Effector CD8-positive, alpha-beta T cell (primary cell): ENCODE measurements at places on chromosomes 2 and 18.

DNA sequence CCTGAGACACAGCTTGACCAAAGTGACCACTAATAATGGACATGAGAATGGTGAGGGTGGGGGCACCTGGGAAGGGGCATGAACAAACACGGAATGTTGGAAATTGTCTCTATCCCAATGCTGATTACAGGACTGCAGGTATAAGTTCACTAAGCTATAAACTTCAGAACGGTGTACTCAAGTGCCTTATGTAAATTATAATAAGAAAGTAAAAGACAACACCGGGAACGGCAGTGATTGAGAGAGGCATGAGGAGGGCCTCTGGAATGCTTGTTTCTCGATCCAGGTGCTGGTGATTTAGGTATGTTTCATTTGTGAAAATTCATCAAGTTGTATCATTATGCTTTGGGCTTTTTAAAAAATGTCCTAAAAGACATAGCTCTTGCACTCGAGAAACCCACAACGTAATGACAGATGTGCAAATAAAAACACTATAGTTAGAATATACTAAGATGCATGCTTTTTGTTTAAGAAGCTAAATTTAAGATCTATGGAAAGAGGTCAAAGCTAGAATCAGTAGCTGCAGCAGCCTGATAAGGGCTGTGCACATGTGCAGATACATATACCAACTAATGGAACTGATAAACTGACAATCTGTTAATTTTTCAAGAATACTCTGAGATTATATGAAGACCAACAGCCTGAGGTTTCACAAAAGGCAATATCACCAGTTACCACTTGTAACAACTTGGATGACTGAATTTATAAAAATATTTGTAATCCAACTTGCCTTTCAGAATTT lies 7.6 kb downstream of the HIBCH start:
- DNase-seq, result no peak

- no peak for DNase-seq
These were observed 35.5 kb downstream of the TGFBRAP1 start for GRCh38 chr2:105294046-105294445.

DNA sequence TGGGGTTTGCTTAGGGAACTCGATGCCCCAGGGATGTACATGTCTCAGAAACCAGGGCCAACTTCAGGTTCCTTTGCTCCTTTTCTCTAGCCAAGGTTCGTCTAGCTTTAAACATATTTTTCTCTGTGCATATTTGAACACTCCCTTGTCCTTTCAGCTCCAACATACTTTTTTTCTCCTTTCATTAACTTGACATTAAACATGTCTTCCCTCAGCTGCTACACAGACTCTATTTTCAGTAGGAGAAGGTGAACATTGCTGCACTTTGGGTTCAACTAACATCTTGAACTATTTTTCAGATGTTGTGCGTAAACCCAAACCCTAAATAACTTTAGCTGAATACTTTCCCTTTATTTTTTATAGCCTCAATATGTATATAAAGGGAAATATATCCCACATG lies 212.9 kb downstream of the MTX2 start:
- DNase-seq, result no peak

GRCh38 chr18:50277942-50278341 lies 3.4 kb downstream of the MBD1 start:
- no peak for DNase-seq

- no peak for DNase-seq
These were observed 22.8 kb downstream of the TNS1 start for GRCh38 chr2:217980036-217980435.

- DNase-seq, result no peak
These were observed 37.3 kb downstream of the MTCL1 start for GRCh38 chr18:8742387-8743361.

DNA sequence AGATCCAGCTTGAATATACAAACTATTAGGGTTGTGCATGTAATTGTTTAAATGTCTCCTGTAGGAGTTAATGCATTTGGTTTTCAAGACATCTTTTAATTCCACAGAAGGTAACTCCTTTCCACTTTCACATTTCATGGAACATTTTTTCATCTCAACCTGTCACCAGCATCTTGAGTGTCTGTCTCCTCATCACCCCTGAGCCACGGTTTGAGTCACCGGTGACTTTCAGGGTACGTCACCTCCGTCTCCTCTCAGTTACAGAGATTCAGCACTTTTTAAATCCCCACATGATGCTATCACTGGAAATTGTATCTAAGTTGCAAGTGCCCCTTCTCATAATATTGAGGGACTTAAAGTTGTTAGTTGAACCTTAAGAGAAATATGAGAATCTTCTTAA lies 25.3 kb downstream of the GPR55 start:
- DNase-seq, result no peak

GRCh38 chr18:59846814-59847490 lies 52.8 kb upstream of the PMAIP1 start:
- no peak for DNase-seq

DNA sequence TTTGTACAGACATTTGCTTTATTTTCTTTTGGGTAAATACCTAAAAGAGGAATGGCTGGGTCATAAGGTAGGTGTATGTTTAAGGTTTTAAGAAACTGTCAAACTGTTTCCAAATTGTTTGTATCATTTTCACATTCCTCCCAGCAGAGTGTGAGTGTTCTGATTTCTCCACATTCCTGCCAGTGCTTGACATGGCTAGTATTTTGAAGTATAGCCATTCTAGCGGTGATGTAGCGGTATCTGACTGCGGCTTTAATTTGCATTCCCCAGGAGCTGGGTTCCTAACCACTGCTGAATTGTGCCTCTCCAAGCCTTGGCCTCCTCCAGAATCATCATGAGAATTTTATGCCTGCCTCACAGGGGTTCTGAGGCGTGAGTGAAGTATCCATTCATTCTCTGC lies 61.8 kb upstream of the ARL4C start:
- DNase-seq, result no peak

- no peak for DNase-seq
These were observed 410.8 kb upstream of the POU3F3 start for GRCh38 chr2:104443145-104443544.

GRCh38 chr2:229815342-229815741 lies 101.0 kb upstream of the DNER start:
- DNase-seq, result no peak

DNA sequence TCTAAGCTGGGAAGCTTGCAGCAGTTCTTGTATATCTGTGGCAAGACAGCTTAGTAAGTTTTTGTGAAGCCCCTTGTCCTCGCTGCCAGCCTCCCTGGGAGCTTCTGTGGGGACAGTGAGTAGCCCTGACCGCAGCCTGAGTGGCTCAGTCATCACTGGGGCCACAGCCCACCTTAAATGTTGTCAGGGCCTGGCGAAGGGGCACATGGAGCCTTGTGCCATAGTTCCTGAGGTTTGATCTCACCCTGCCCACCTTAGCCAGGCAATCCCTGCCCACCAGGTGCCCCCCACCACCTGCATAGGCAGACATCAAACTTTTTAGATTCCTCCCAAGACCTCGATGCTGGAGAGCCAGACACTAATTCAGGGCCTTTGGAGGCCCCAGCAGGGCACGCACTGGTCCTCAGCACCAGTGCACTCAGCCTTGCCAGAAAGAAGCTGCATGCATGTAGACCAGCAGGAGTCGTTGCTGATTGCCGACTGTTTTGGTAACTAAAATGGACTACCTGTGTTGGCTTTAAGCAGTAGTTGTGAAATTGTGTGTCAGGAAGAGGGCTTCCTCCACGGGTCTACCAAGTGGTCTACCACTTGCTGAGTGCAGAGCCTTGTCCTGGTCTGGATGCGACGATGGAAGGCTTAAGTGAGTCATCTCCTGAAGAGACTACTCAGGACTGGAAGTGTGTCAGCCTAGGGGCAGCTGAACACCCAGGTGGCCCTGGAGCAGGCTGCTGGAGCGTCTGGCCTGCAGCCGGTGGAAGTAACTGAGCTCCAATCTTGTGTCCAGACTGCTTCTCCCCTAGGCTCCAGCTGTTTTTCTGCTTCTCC lies 233.1 kb downstream of the SEPTIN10 start:
- no peak for DNase-seq
